ENCODE measurements at places on chromosomes 3 and 15.

- DNase-seq = no peak
These were observed 162.3 kb downstream of the TNIK start for GRCh38 chr3:171297951-171298350.

DNA sequence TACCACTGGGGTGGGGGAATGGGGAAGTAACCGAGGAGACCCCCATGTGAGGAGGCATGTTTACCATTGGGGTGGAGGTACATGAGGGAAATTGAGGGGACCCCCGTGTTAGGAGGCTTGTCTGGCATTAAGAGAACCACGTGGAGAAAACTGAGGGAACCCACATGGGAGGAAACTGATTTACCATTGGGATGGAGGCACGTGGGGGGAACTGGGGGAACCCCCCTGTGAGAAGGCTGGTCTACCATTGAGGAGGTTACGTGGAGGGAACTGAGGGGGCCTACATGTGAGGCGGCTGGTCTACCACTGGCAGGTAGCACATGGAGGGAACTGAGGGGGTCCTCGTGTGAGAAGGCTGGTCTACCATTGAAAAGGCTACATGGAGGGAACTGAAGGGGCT is 159.4 kb downstream of the FBLN2 start:
- DNase-seq = no peak

DNA sequence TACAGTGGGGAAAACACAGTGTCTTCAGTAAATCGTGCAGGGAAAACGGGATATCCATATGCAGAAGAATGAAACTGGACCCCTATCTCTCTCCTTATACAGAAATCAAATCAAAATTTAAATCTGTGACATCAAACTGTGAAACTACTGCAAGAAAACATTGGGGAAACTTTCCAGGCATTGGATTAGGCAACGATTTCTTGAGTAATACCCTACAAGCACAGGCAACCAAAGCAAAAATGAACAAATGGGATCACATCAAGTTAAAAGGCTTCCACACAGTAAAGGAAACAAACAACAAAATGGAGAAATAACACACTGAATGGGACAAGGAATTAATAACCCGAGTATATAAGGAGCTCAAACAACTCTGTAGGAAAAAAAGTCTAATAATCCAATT is 165.3 kb downstream of the PLCL2 start:
- DNase-seq = no peak

DNA sequence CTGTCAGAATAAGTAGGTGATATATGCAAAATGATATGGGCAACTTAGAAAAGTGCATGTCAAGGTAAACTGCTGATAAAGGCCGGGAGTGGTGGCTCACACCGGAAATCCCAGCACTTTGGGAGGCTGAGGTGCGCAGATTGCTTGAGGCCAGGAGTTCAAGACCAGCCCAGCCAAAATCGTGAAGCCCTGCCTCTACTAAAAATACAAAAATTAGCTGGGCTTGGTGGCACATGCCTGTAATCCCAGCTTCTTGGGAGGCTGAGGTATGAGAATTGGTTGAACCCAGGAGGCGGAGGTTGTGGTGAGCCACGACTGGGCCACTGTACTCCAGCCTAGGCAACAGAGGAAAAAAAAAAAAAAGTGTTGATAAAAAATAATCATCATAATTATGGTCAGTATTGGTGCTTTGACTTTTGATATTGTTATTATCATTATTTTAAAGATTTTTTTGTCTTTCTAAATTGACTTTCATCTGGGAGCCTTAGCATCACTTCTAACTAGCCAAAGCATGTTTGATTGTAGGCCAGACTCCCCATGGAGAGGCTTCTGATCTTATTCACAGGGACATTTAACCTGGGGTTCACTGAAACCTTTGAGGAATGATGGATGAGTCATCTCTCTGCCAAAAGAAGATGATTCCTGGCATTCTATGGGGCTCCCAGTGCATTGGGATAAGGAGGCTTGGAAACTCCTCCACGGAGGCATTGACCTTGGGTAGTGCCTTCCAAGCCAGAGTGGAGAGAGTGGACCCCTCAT is 5.6 kb downstream of the ZBTB38 start:
- DNase-seq = no peak

GRCh38 chr15:69071260-69071659 is 56.8 kb downstream of the NOX5 start:
- no peak for DNase-seq

- no peak for DNase-seq
These were observed 87.5 kb downstream of the CHCHD4 start for GRCh38 chr3:14037211-14037610.

GRCh38 chr3:58962816-58963215 is 87.0 kb downstream of the CFAP20DC start:
- no peak for DNase-seq

DNA sequence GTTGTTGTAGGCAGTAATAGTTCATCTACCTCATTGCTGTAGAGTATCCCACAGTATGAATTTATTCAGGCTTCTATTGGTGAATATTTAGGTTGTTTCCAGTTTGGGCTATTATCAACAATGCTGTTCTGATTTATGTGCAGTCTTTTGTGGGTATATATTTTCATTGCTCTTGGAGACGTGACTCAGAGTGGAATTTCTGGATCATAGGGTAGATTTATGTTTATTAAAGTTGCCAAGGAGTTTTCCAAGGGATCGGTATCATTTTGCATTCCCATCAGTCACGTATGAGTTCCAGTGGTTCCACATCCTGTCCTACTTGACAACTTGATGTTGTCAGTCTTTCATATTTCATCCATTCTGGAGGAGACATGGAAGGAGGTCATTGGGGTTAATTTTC is 8.4 kb upstream of the HRH1 start:
- no peak for DNase-seq

GRCh38 chr3:108471426-108471825 is 39.0 kb downstream of the MYH15 start:
- DNase-seq = no peak
